ENCODE measurements at places on chromosomes 2 and 18. TPM values are rescaled to one million over a fixed set of nuclear protein-coding genes. Genes with fewer than 3 reads are reported as not detected.

The ACOXL gene
- total RNA-seq, result 1.4 TPM

The TFCP2L1 gene
- total RNA-seq, result 0.07 TPM

The FARSB gene
- total RNA-seq, result 18.8 TPM

The ABHD1 gene
- not detected for total RNA-seq

The FKBP1B gene
- total RNA-seq, result 38.1 TPM

The MC5R gene
- not detected for total RNA-seq

The PROM2 gene
- total RNA-seq, result 5.4 TPM

The COLEC12 gene
- total RNA-seq, result 0.20 TPM

The CHRNA1 gene
- total RNA-seq, result 161 TPM

The LYPD6B gene
- 0.69 TPM for total RNA-seq

The LBX2 gene
- total RNA-seq, result 0.96 TPM

The FLACC1 gene
- total RNA-seq, result 1.2 TPM

The RGPD6 gene
- 11.5 TPM for total RNA-seq

The CENPO gene
- 26.5 TPM for total RNA-seq

The GALNT14 gene
- 14.4 TPM for total RNA-seq

The NTSR2 gene
- total RNA-seq, result not detected

The UGT1A8 gene
- not detected for total RNA-seq

The COL4A3 gene
- total RNA-seq, result not detected

The EXOC6B gene
- 34.5 TPM for total RNA-seq

The DAPL1 gene
- total RNA-seq, result not detected

The FIGN gene
- 12.4 TPM for total RNA-seq

The FBXO36 gene
- total RNA-seq, result 3.4 TPM

The FTCDNL1 gene
- 0.74 TPM for total RNA-seq

The MDH1 gene
- 103 TPM for total RNA-seq

The TRPM8 gene
- total RNA-seq, result not detected

The LOXHD1 gene
- total RNA-seq, result not detected

The ZNF385B gene
- not detected for total RNA-seq

The CFAP65 gene
- total RNA-seq, result 1.1 TPM

The HOXD12 gene
- total RNA-seq, result not detected

The MYO7B gene
- total RNA-seq, result 0.29 TPM

The SERPINB3 gene
- not detected for total RNA-seq

The CDK15 gene
- total RNA-seq, result 0.61 TPM

The IL1B gene
- total RNA-seq, result not detected

The VSNL1 gene
- 6.1 TPM for total RNA-seq

The HOXD10 gene
- not detected for total RNA-seq

The GPR155 gene
- 51.1 TPM for total RNA-seq

The TTC39C gene
- 29.2 TPM for total RNA-seq

The ASXL3 gene
- total RNA-seq, result 45.6 TPM

The STRADB gene
- 40.5 TPM for total RNA-seq

The ASXL2 gene
- total RNA-seq, result 19.9 TPM

The LYPD6 gene
- total RNA-seq, result 1.5 TPM

The IL36RN gene
- not detected for total RNA-seq

All from glutamatergic neuron (in vitro differentiated cells).